ENCODE measurements at places on chromosomes 12 and 14.

DNA sequence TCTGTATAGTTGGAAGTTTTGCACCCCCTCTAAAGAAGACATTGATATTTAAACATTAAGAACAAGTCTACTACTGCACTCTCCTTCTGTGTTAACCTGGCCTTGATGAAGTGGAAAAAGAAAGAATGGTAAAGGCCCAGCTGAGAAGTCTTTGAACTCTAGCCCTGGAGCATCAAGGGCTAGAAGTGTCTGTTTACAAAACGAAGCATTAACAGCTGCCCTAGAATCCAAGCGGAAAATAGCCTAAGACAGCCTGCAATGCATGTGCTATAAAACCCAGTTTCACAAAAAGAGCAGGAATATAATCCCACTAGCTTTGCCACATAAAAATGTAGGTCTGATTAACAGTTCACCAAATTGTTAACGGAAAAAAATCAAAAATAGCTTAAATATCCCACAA lies 60.5 kb downstream of the NUMB start:
- no peak for DNase-seq

DNA sequence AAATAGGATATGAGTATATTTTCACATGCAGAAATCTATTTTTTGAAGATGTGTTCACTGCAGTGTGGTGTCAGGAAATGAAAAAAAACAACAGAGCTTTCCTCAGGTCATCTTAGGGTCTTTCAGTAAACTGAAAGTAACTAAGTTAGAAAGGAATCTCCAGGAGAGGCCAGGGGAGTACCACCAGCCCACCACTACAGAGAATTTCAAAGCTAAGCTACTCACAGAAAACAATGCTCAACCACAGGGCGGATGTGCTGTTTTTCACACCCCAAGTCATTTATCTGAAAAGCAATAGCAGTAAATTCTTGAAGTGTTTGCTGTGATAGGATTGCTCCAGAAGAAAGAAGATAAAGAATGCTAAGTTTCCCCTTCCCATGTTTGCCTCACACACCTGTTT lies 79.0 kb downstream of the IFNG start:
- no peak for DNase-seq

GRCh38 chr14:61322799-61323290 lies 1.5 kb downstream of the PRKCH start:
- DNase-seq: peak; percentile 63

- no peak for DNase-seq
Measured at GRCh38 chr12:46237371-46238045, 31.3 kb downstream of the SLC38A1 start.

DNA sequence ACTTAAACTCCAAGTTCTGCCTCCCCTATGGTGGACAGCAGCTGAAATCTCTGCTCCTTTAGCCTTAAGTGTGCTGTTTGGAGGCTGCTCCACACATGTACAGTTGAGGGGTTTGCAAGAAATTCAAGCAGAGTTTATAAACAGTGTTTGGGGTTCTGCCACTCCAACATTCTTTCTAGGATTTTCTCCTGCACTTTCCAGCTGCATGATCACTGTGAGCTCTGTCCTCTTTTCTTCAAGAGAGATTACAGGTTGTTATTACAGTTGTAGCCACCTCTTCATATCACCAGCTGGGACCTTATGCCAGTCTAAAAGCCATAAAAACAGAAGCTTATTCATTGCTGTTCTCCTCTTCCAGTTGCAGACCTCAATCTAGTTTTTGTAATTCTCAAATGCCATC lies 8.4 kb downstream of the ZBTB25 start:
- DNase-seq: no peak

- DNase-seq: peak; percentile 37
Measured at GRCh38 chr12:48572326-48572725, 2.5 kb upstream of the LALBA start.

GRCh38 chr12:9134981-9135628 lies 19.4 kb upstream of the A2M start:
- peak; percentile 43 for DNase-seq

DNA sequence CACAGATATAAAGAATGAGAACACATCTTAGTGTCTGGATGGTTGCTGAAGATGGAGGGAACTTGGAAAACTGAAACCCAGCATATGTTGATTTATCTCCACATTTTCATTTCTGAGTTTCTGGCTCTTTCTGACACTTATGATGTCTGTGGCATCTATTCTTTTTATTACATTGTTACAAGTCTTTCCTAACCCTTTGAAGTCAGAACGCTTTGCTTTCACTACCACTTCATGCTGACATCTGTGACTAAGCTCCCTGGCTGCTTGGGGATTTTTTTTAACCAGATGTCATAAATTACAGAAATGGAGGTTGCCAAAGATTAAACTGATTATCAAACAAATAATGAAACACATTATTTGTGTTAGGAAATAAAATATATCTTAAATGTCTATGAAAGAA lies 188.7 kb downstream of the KITLG start:
- no peak for DNase-seq

DNA sequence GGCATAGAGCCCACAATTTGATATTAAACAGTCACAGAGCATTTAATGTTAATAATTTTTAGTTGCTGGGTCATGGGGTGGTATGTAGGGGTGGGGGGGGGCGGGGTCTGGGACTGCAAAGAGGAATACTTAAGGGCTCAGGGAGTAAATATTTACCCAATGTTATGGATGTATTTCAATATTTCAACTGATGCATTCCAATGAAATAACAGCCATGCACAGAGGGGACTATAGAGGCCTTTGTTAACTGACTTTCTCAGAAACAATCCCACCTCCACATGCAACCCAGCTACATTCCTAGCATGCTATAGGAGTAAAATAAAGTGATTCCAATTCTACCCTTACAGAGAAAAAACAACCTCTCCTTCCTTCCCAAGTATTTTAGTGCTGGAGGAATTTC lies 7.9 kb upstream of the BBS10 start:
- no peak for DNase-seq

- DNase-seq: no peak
Measured at GRCh38 chr12:41466802-41467201, 278.7 kb downstream of the PDZRN4 start.

GRCh38 chr12:117966511-117966910 lies 2.3 kb downstream of the KSR2 start:
- no peak for DNase-seq

- DNase-seq: no peak
Measured at GRCh38 chr12:93902736-93903562, 225.8 kb downstream of the CRADD start.

DNA sequence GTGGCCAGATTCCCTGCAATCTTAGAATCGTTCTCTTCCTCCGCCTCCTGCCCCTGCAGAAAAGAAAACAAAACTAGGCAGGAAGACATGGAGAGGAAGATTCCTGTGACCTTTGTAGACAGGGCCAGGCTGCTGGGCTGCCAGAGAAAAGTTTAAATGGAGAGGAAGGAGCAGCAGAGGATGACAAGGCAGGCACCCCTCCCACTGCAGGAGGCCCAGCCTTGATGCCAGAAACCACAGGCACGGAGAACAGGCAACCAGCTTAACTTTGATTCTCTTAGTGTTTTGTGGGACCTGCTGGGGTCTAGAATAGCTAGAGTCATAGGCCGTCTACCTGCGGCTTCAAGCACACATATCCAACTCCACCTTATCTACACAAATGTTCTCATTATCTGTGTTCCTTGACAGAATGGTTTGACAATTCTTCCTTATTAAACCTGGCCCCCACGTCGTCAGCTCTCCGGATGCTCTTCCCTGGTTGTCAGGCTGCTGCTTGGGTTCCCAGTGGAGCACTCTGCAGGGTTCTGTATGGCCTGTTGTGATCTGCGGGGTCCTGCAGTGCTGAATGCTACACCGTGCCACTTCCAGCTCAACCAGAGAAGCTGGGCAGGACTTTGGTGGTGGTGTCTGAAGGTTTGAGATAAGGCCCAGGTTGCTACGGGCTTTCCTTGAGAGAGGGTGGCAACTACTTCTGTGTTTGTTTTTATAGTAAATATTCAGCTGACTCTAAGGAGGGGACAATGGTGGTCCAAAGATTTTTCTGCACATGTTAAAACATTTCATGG lies 609.5 kb downstream of the AACS start:
- DNase-seq: no peak

DNA sequence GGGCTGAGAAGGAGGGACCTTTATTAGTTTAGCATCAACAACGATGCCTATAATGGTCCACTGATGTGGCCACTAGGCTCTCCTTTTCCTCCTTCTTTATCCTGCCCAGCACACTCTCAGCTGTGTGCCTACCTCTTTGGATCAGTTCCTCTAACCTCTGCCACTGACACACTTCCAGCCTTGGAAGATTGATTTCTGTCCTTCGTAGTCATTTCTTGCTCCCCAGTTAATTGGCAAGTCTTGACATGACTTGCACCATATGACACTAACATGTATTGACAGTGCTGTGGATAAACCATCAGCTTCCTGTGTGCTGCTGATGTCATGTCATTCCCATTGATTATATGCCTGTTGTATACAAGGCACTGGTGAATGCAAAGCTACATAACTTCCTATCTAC lies 90.2 kb upstream of the PLEKHG7 start:
- no peak for DNase-seq

DNA sequence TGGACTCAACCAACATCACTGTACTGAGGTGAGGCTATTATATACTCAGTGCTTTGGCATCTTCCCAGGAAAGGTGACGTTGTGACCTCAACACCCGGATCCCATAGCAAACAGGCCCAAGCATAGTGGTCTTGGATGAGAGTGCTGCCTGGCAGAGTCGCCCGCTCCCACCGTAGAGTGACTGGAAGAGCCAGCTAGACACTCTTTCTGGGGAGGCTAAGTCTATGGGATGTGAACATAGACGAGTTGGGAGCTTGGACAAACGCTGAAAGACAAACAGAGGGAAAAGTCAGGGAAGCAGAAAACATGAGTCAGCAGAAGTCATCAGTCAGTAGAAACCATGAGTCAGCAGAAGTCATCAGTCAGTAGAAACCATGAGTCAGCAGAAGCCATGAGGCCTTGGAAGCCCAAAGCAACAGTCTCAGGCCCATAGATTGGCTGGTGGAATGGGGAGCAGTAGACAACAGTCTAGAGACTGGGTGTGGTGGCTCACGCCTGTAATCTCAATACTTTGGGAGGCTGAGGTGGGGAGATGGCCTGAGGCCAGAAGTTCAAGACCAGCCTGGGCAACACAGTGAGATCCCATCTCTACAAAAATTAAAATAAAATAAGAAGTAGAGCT lies 66.4 kb upstream of the MAP1LC3B2 start:
- DNase-seq: peak; percentile 63

- DNase-seq: peak; percentile 49
Measured at GRCh38 chr14:54653712-54654469, 87.0 kb downstream of the SAMD4A start.

- no peak for DNase-seq
Measured at GRCh38 chr12:22938323-22938722, 313.4 kb downstream of the ETNK1 start.

DNA sequence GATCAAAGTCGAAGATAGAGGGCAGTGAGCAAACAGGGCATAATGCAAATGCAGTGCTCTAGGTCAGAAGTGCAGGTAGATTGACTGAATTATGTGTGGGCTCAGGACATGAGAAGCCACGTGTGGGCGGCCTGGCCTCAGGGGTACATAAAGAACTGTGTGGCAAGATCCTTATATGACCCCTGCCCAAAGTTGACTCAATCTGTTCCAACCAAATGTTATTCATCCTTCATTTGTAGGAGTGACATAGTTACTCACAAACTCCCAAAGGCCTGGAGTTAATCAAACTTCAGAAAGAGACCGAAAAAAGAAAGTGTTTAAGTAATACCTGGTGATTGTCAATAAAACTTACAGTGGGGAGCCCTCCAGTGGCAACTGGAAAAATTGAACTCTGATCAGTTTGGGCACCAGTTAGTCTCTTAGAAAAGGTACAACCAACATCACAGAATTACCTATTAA lies 150.4 kb upstream of the FAR2 start:
- peak; percentile 33 for DNase-seq

DNA sequence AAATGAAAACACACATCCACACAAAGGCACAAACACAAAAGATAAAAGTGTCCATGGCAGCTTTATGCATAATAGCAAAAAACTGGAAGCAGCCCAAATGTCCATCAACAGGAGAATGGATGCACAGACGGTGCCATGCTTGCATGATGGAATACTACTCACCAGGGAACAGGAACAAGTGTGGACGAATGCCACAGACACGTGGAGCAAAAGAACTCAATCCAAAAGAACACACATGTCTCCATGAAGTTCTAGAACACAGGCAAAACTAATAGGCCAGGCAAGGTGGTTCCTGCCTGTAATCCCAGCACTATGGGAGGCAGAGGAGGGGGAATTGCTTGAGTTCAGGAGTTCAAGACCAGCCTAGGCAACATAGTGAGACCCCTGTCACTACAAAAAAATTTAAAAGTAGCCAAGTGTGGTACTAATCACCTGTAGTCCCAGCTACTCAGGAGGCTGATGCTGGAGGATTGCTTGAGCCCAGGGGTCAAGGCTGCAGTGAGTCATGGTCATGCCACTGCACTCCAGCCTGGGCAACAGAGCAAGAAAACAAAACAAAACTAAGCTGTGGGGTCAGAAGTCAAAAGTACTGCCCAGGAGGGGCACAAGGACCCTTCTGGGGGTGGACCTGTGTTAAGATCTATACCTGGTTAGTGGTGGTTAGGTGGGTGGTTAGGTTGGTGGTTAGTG lies 7.3 kb upstream of the TMEM119 start:
- DNase-seq: peak; percentile 28

DNA sequence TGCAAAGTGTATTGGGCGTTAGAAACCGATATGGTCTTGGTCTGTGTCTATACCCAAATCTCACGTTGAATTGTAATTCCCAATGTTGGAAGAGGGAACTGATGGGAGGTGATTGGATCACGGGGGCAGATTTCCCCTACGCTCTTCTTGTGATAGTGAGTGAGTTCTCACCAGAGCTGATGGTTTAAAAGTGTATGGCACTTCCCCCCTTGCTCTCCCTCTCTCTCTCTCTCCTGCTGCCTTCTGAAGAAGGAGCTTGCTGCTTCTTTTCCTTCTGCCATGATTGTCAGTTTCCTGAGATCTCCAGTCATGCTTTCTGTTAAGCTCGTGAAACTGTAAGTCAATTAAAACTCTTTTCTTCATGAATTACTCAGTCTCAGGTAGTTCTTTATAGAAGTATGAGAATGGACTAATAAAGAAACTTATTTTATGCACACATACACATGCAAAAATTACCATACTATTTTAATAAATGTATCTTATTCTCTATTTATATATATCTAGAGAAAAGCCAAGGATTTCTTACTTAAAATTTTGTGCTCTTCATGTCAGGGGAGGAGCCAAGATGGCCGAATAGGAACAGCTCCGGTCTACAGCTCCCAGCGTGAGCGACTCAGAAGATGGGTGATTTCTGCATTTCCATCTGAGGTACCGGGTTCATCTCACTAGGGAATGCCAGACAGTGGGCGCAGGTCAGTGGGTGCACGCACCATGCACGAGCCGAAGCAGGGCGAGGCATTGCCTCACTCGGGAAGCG lies 1891.0 kb upstream of the FLRT2 start:
- DNase-seq: no peak

- no peak for DNase-seq
Measured at GRCh38 chr12:109998241-109998903, 858 bp upstream of the ANKRD13A start.

DNA sequence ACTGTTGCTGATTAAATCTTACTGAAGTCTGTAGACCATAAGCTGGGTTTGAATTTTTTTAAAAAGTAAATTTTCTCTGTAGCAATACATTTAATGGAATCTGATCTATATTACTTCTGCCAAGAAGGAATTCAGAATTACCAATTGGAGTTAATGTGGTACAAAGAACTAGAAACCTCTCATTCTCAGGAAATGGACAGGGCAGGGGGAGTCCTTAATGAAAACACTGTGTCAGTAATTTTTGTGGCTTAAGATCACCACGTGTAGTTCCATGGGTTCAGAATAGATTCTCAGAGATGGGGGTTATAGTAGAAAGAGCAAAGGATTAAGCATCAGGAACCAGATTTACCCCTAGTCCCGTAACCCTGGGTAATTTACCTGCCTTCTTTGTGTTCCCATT lies 30.3 kb downstream of the FBXL14 start:
- DNase-seq: no peak

- no peak for DNase-seq
Measured at GRCh38 chr12:6306599-6307220, 3.8 kb upstream of the PLEKHG6 start.
